ENCODE measurements at places on chromosomes 2 and 18.
A peak's percentile ranks its signal among the peaks of the same experiment; 100 is the strongest.

DNA sequence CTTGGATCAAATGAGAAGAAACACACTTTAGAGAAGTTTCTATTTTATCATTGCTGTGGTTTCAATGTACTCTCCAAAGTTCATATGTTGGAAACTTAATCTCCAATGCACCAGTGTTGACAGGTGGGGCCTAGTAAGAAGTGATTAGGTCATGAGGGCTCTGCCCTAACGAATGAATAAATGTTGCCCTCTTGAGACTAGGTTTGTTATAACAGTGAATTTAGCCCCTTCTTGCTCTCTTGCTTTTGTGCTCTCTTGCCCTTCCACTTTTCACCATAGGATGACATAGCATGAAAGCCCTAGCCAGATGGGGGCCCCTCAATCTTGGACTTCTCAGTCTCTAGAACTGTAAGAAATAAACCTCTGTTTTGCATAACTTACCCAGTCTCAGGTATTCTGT lies 664.8 kb downstream of the DCC start:
- DNase-seq, result no peak

DNA sequence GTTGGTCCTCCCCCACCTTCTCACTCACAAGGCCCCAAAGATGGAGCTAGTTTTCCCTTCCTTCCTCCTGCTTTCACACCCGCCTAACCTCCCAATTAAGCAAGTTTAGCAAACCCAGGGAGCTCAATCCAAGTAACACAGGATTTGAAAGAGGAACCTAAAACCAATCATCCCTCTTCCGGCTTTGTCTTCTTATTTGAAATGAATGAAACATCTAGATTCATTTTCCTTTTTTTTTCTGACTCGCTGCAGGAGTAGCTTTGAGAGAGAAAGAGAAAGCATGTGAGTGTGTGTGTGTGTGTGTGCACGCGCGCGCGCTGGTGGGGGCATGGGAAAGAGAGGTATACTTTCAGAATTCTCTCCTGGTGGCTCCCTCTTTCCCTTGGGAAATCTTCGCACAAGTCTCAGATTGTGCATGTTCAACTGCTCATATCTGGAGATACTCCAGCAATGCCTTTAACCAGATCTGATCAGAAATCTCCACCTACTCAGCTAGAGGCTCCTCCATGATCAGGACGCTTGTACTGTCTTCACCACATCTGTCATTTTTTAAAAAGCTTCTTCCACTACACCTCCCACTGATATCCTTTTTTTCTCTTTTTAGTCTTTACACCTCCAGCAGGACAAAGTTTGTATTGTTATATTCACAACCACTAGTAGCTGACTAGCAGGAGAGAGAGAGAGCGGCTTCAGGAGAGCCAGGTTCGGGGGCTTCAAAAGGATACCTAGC lies 1.7 kb downstream of the SLC8A1 start:
- no peak for DNase-seq

DNA sequence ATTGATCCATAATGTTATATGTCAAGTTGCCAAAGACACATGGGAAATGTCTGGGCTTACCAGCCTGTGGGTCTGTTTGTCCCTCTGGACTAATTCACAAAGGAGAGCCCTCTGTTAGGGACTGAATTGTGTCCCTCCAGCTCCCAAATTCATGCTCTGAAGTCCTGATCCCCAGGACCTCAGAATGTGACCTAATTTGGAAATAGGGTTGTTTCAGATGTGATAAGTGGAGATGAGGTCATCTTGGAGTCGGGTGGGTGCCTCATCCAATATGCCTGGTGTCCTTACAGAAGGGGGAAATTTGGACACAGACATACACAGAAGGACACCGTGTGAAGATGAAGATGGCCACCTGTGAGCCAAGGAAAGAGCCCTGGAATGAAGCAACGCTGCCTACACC lies 41.4 kb upstream of the ROCK2 start:
- DNase-seq, result no peak

- DNase-seq, result no peak
Observed at GRCh38 chr2:85534881-85535280, 4.1 kb upstream of the MAT2A start.

DNA sequence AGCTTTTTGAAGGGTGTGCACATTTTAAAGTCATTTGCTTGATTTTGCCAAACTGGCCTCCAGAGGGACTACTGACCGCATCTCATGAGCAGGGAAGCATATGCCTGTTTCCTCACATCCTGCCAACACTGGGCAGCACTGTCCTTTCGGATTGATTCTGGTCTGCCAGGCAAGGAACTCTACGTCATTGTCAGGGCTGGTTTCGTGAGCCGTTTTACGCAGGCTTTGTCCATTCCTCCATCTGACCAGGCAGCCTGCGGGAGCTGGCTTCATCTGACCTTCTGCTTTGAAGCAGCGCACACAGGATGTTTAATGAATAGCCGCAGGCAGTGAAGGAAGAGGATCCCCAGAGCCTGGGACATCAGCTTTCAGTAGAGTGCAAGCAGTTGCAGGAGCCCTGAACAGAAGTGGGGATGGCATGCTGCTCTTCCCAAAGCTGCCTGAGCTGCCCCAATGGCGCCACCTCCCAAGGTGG lies 46.3 kb upstream of the SEMA4C start:
- DNase-seq, result no peak

DNA sequence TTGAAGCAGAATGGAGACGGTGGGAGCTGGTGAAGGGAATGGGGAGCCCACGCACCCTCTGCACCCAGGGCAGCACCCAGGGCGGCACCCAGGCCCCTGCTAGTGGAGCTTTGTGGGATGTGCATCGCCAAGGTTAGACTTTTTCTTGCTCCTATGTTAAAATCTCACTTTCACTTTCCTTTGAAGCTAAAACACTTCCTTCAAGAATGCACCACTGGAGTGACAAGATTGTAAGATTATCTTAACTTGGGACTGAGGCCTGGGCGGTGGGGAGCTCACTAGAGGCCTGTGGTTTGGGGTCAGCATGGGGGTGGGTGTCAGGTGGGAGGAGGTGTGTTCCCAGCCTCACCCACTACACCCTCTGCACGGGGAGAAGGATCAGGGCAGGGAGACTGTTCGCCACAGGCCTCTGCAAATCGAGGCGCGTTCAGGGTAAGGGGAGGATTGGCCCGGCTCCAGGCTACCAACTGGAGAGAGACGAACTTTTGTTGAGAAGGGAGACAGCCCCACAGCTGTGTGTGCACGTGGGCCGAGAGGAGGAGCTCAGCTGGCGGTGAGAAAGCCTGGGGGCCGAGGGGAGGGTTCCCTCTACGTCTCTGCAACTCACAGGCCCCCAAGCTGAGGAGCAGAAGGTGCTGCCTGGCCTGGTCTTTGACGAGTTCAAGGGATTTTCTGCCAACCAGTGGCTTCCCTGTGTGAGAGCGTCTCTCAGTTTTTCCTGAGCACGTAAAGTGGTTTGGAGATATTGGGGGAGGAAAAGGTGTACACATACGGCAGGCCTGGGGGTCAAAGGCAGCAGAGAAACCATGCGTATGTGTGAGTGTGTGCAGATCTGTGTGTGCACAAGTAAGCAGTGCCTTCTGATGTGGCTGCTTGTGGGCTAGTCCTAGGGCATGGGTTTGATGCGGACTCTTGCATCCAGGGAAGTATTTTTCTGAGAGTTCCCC lies 147.7 kb downstream of the KLHL29 start:
- peak; percentile 70 for DNase-seq

DNA sequence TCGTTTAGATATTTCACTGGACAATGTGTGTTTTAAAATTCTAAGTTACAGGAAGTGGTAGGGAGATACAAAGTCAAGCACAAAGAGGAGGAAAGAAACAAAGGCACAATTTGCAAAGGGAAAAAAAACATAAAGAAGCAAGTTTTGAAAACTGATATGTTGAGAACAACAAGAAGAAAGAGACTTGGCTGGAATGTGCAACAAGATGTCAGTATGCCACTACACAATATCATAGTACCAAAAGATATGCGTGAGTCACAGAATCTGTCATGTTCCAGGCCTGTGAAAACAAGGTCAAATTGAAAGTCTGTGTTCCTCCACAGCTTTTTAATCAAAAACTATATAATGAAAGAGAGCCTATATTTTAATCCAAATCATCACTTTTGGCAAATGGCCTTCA lies 12.0 kb downstream of the EXOC6B start:
- no peak for DNase-seq

- DNase-seq, result no peak
Observed at GRCh38 chr2:113240150-113240914, 38.4 kb downstream of the PAX8 start.

DNA sequence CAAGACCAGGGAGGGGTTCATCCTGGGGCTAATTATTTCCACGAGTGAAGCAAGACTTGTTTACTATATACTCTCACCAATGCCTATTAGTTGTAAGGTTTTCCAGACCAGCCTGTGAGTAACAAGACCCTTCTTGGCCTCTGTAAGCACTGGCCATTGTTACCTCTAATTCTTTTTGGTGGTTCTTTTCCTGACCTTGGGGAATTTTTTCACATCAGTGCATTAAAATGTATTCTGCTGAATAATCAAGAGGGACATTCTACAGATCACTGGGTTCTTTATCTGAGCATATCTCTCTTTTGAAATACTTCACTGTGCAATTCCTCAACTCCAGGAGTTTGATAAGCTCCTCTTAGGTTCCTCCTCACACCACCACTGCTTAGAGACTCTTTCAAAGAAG lies 909.9 kb upstream of the ACVR2A start:
- no peak for DNase-seq

DNA sequence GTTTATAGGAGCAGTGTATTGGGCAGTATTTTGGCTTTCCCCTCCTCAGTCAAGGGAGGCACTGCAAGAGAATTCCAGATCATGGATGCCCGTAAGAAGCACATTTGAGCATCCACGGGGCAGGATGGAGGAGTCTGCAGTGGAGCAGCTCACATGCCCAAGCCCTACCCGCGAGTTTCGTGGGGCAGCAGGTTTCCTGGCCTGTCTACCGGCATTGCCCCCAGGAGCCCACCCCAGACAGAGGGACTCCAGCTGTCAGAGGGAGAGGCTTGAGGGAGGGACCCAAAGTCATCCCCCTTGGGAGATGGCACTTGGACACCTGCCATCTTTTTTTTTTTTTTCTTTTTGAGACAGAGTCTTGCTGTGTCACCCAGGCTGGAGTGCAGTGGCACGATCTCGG lies 31.3 kb downstream of the TMEM177 start:
- DNase-seq, result no peak

GRCh38 chr2:88933091-88933490 lies 241.6 kb downstream of the RPIA start:
- DNase-seq, result no peak

DNA sequence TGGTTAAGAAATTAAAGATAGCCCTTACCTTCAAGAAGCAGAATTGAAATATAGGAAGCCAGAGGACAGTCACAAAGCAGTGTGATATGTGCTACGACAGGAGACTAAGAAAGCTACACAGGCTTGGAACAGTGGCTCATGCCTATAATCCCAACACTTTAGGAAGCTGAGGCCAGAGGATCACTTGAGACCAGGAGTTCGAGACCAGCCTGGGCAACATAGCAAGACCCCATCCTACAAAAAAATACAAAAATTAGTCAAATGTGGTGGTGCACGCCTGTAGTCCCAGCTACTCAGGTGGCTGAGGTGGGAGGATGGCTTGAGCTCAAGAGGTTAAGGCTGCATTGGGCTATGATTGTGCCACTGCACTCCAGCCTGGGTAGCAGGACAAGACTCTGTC lies 21.9 kb downstream of the GALNT3 start:
- no peak for DNase-seq

GRCh38 chr2:176682278-176682677 lies 413.0 kb downstream of the MTX2 start:
- no peak for DNase-seq

DNA sequence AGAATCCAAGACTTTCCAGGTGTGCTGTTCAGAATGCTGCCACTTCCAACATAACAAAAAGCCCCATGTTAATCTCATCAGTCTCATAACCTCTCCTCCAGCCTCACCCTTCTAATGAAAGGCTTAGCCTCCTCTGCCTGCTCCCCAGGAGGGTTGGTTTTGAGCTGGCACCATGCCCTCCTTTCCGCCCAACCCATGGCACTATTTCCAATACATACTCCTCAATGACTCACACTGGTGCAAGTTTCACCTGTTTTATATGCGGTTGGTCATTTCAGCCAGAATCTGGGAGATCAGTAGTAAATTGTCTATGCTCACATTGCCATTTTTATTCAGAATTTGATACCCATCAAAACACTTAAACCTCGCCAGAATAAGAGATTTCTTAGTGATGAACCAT lies 157.6 kb upstream of the NRP2 start:
- no peak for DNase-seq

DNA sequence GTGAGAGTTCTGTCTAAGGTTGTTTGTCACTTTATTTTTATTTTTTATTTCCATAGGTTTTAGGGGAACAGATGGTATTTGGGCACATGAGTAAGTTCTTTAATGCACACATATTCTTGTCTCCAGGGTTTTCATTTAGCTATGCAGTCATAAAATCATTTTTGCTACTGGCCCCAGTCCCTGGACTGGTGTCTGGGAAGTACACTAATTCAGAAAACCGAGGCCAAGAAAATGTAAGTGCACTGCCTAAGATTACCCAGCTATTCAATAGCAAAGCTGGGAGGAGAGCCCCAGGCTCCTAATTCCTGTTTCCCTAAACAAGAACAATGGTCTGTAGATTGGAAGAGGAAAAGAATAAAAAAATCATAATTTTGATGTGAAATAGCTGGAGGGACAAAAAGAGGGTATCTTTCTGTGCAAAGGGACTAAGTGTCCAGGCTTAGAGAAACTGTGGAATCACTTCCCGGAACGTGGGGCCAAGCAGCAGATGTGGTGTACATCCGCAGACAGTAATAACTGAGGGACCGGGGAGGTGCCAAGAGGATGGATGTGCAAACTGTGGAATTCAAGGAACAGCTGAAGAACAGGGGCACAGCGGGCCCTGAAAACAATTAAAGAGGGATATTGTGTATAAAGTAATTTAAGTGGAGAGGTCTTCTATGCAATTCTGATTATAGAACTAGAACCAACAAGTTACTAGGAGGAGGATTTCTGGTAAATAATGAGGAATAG lies 236.3 kb downstream of the ACKR3 start:
- no peak for DNase-seq

- no peak for DNase-seq
Observed at GRCh38 chr2:216160786-216161185, 51.6 kb downstream of the XRCC5 start.

GRCh38 chr2:188892636-188893035 lies 81.5 kb upstream of the COL3A1 start:
- DNase-seq, result no peak

DNA sequence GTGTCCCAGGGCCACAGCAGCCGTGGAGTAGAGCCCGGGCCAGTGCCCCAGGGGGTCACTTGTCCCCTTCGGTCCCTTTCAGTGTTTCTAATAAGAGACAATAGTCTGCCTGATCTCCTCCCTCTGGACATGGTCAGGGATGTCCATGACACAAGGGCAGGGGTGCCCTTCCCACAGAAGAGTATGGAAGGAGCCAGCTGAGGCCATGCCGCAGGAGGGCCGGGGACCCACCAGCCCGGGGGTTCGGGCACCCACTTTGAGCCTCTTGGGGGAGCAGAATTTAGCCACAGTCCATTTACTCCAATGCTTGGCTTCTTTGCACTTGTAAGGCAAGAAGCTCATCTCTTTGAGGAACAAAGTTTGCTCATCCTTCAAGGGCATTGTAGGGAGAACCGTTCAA lies 88.7 kb upstream of the ATG16L1 start:
- DNase-seq, result no peak

DNA sequence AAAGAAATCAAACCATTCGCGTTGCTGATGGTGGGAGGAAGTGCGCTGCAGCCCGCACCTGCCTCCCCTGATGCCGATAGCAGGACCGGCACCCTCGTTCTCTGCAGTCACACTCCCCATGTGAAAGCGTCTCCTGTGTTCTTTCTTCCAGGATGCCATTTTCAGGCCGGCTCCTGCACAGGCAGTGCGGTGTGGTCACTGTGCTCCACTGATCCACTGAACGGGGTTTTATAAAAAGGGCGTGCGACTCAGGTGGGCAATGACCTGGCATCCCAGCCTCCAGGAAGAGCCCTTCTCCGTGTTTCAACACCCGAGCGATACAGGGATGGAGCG lies 88.3 kb upstream of the SNTG2 start:
- DNase-seq, result no peak
